Hepatocyte (in vitro differentiated cells): ENCODE measurements at places on chromosomes 16 and 17. TPM values are rescaled to one million over a fixed set of nuclear protein-coding genes. Genes with fewer than 3 reads are reported as not detected.

MEAK7 gene
- 13.5 and 29.7 TPM in 2 replicates for total RNA-seq

NAGLU gene
- 76.4 and 78.1 TPM in 2 replicates for total RNA-seq

ZNF200 gene
- total RNA-seq = 7.9 and 12.5 TPM in 2 replicates

TMEM204 gene
- 4.7 and 5.4 TPM in 2 replicates for total RNA-seq

NGFR gene
- 2.4 and 3.6 TPM in 2 replicates for total RNA-seq

GP2 gene
- 14.7 and 24.8 TPM in 2 replicates for total RNA-seq

SPPL2C gene
- total RNA-seq = not detected in 2 replicates

FOXF1 gene
- 23.7 and 26.8 TPM in 2 replicates for total RNA-seq

XYLT1 gene
- total RNA-seq = 12.5 and 13.7 TPM in 2 replicates

ELMO3 gene
- 18.5 and 18.7 TPM in 2 replicates for total RNA-seq

GPR139 gene
- total RNA-seq = not detected in 2 replicates

KRT25 gene
- total RNA-seq = not detected in 2 replicates

TERB1 gene
- total RNA-seq = 0.07 TPM in 1 of 2 replicates, not detected in the other

SLC38A10 gene
- total RNA-seq = 71.3 and 91.4 TPM in 2 replicates

KIF18B gene
- total RNA-seq = 1.8 and 2.1 TPM in 2 replicates

PRAC1 gene
- total RNA-seq = not detected in 2 replicates

KRT15 gene
- total RNA-seq = 6.2 and 6.8 TPM in 2 replicates

VWA3A gene
- 0.03 TPM in 1 of 2 replicates, not detected in the other for total RNA-seq

MSRB1 gene
- total RNA-seq = 31.3 and 43.4 TPM in 2 replicates

HOXB8 gene
- total RNA-seq = 0.57 and 1.6 TPM in 2 replicates

NPW gene
- total RNA-seq = 2.7 and 4.1 TPM in 2 replicates

MMP25 gene
- 0.60 TPM in 1 of 2 replicates, not detected in the other for total RNA-seq

KRTAP9-4 gene
- not detected in 2 replicates for total RNA-seq

PSMD11 gene
- 61.6 and 62.0 TPM in 2 replicates for total RNA-seq

TLCD2 gene
- 4.5 and 4.9 TPM in 2 replicates for total RNA-seq

CA4 gene
- 1.2 and 1.9 TPM in 2 replicates for total RNA-seq

ADORA2B gene
- total RNA-seq = 9.2 and 11.4 TPM in 2 replicates

ZACN gene
- total RNA-seq = 0.08 TPM in 1 of 2 replicates, not detected in the other

ZBTB4 gene
- 22.7 and 27.1 TPM in 2 replicates for total RNA-seq

IL17C gene
- total RNA-seq = 0.40 TPM in 1 of 2 replicates, not detected in the other

HOXB5 gene
- total RNA-seq = 0.27 and 0.36 TPM in 2 replicates

MYH2 gene
- not detected in 2 replicates for total RNA-seq

FAM171A2 gene
- 12.8 and 13.9 TPM in 2 replicates for total RNA-seq

DHX58 gene
- 1.6 and 3.6 TPM in 2 replicates for total RNA-seq

SP2 gene
- 1.5 and 3.3 TPM in 2 replicates for total RNA-seq

DYNLRB2 gene
- total RNA-seq = not detected in 2 replicates

FBXW10 gene
- 0.20 TPM in 1 of 2 replicates, not detected in the other for total RNA-seq
